ENCODE measurements at places on chromosomes 12 and 14. TPM values are rescaled to one million over a fixed set of nuclear protein-coding genes. Genes with fewer than 3 reads are reported as not detected.

DNA sequence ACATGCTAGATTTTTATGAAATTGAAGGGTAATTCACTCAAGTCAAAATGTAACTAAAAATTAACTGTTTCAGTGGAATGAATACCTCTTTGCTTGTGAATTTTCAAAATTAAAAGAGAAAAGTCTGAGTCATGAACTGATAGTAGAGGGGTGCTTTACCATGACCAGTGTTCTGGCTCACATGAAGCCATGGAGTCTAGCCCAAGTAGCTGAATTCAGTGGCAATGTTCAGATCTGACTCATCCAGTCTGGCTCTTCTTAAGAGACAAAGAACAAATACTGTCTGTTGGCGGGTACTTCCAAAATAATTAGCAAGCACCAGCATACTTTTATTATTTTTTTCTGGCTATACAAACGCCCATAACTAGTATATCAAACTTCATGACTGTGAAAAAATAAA lies 366.3 kb upstream of the GARIN6 start:
- H3K36me3 ChIP-seq = no peaks in the 10 kb centered on the region
- H3K27me3 ChIP-seq = no peaks in the 10 kb centered on the region
- no peak overlapping the region for H3K4me3 ChIP-seq
- DNase-seq = no peak
- H3K27ac ChIP-seq = no peak overlapping the region

DNA sequence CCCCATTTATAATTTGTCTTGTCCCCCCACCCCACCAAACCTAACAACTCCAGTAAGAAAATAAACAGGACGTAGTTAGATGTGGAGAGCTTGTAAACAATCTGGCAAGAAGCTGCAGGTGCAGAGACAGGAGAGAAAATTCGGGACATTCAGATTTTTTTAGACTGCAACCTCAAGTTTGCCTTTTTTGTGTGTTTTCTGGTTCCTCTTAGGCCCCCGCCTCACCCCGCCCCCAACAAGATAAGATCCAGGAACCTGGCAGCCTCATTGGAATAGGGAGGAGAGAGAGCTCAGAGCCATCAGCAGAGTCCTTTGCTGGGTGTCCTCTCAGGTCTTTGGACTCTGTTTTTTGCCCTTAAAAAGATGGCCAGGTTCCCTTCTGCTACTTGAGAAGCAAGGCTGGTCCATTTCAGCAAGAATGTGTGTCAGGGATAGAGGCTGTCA lies 2.9 kb downstream of the HOXC10 start:
- no peak overlapping the region for H3K27ac ChIP-seq
- H3K4me1 ChIP-seq = peaks cover 3% of the 10 kb centered on the region
- peaks cover 94% of the 10 kb centered on the region for H3K27me3 ChIP-seq
- no peaks in the 10 kb centered on the region for H3K36me3 ChIP-seq
- H3K4me3 ChIP-seq = no peak overlapping the region

- H3K36me3 ChIP-seq = no peaks in the 10 kb centered on the region
- no peak overlapping the region for H3K4me3 ChIP-seq
- peak overlapping the region; percentile 43 for H3K27ac ChIP-seq
- H3K27me3 ChIP-seq = no peaks in the 10 kb centered on the region
These were observed 96.4 kb downstream of the LRRC74A start for GRCh38 chr14:76922584-76922983.

DNA sequence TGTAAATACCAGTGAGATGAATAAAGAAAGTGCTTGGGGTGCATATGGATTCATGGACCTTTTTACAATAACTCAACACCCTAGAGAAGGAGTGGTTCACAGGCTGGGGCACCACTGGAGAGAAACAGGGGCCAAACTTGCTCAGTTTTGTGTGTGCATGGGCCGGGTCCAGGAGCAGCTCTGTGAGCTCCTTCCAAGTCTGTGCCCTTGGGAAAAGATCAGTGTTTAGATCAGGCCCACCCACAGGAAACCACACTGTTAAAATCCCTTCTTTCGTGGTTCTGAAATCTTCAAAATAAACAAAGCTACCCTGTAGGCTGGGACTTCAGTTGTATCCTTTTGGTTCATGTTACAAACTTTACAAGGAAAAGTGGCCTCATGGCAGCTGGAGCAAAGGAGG lies 156.1 kb upstream of the TMEM260 start:
- DNase-seq = no peak
- H3K27ac ChIP-seq = no peak overlapping the region
- H3K27me3 ChIP-seq = peaks cover 16% of the 10 kb centered on the region
- no peak overlapping the region for H3K4me3 ChIP-seq
- H3K4me1 ChIP-seq = no peaks in the 10 kb centered on the region
- no peaks in the 10 kb centered on the region for H3K36me3 ChIP-seq

The SOAT2 gene
- 0.98 TPM for total RNA-seq

Measured in progenitor cell of endocrine pancreas (in vitro differentiated cells).